ENCODE measurements at places on chromosomes 11 and 22.
A peak's percentile ranks its signal among the peaks of the same experiment; 100 is the strongest.

GRCh38 chr22:37167176-37167980, 17.7 kb upstream of the IL2RB start:
- no peak for DNase-seq

GRCh38 chr11:79087238-79087960, 353.4 kb downstream of the TENM4 start:
- DNase-seq: no peak

GRCh38 chr11:17771415-17771814, 36.8 kb downstream of the KCNC1 start:
- DNase-seq: no peak

DNA sequence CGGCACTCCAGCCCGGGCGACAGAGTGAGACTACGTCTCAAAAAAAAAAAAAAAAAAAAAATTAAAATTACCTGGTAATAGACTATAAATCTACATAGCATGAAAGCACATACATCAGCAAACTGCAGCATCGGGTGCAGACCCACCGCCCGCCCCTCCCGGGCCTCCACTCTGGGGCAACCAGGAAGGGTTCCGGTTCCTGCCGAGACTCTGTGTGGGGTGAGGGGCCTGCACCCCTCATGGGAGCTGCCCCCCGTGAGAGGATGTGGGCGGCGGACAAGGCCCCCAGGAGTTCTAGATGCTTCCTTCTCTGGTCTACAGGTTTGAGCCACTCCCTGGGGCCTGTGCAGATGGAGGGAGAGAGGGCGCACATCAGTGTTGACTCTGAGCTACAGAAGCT, 9.1 kb downstream of the DRD4 start:
- DNase-seq: no peak

- peak; percentile 35 for DNase-seq
These were observed 71.8 kb downstream of the ADAMTS15 start for GRCh38 chr11:130520271-130520671.

DNA sequence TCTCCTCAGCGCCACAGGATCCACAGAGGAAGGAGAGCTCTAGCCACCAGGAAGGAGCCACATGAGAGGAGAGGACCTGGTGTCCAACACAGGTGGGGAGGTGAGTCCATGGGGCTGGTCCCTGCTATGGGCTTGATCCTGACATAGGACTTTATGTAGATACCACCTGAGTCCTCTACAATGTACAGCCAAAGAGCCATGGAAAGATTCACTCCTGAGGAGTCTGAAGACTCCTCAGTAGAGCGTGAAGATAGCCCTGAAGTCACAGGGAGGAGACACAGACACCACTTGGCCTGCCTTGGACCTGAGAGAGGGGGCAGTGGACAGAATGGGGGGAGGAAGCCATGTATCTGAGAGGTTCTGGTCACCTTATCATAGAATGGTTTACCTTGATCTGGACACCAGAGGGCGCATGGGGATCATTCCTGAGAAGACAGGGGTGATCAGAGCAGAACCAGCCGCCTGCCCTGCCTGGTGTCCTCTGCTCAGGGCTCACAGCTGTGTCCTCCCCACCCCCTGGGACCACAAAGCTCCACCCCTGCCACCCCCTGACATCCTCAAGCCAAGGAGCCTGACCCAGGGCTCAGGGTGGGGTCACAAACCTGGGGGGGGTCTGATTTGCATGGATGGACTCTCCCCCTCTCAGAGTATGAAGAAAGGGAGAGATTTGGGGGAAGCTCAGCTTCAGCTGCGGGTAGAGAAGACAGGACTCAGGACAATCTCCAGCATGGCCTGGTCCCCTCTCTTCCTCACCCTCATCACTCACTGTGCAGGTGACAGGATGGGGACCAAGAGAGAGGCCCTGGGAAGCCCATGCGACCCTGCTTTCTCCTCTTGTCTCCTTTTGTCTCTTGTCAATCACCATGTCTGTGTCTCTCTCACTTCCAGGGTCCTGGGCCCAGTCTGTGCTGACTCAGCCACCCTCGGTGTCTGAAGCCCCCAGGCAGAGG, 77.0 kb downstream of the ZNF280B start:
- DNase-seq: peak; percentile 45

- DNase-seq: no peak
These were observed 695 bp downstream of the PEX26 start for GRCh38 chr22:18078329-18079041.

GRCh38 chr11:100865443-100866065, 178.5 kb downstream of the ARHGAP42 start:
- DNase-seq: no peak

- peak; percentile 65 for DNase-seq
These were observed 44.7 kb downstream of the ABTB2 start for GRCh38 chr11:34313099-34313517.

DNA sequence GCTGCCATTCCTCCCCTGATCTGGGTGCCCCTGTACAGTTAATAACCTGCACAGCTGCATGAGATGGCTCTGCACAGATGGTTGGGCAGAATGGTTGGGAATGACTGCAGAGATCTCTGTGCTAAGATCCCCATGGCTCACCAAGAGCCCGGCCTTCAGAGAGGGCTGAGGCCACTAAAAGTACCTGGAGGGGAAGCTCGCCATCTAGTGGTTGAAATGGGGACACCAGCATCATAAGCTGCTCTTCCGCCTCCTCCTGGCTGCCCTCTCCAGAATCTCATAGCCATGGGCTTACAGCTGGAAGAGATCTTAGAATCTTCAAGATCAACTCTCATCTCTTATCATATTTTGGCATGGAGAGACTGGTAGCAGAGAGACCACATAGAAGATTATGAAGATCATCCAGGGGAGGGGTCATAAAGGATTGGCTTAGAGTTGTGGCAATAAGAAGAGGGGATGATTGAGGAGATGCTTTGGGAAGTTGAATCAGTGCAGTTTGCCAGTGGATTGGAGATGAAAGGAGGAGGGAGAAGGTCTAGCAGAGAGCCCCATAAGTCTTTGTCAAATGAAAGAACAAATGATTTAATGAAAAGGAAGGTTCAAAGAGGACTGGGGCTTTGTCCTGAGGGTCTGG, 22.0 kb upstream of the TLCD5 start:
- peak; percentile 71 for DNase-seq

DNA sequence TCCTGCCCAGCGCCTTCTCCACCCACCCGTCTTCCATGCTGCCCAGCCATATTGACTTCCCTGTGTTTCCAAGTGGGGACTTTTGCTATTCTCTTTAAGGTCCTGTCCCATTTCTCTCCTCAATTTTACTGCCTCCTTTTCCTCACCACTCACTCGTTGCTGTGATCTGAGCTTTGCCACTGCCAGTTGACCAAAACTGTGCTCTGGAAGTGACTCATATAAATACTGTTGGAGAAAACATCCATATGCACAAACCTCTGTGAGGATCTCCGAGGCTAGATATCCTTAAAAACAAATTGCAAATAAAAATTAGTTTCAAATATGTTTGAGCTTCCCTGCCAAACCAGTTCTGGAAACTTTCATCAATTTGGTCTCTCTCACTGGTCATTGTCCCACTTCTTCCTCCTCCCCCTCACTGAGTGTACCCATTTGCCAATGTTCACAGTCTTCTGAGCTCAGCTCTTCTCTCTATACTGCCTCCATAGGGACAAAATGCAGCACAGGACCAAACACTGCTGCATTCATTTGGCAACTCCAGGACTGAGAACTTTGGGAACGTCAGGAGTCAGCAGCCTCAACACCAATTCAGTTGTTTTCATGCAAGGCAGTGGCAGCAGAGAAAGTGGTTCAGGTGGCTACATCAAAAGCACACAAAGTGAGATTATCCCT, 34.0 kb upstream of the MMP13 start:
- no peak for DNase-seq

- no peak for DNase-seq
These were observed 62.7 kb downstream of the LDLRAD3 start for GRCh38 chr11:36006556-36006955.

DNA sequence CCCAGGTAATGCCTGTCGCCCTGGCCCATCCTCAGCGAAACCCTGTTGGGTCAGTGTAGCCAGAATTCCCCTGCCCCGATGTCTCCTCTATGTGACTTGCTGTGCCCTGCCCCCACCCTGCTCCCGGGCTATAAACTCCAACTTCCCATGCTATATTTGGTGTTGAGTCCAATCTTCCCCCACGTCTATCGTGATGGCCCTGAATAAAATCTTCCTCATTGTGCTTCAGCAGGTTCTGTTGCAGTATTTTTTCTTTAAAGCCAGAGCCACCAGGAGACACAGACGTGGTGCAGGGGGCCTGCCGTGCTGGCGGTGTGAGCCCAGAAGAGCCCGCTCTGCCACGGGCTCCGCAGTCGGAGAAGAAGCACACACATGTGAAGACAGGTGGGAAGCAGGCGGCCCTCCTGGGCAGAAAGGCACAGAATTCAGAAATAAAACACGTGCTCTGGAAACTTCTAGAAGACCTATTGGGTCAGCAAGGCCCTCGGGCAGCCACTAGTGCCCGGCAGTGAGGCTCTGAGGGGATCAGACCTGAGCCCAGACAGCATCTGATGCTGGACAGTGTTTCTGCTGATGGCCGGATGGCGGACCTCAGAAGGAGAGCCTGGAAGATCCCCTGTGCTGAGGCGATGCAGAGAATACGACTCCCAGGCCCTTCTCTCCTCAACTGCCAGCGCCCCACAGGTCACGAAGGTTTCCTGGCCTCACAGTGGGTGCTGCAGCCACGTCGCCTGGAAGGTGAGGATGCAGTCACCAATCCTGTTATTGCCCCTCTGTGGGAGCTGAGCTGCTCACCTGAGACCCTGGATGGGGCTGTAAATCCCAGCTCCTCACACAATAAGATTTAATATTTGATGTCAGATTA, 501.9 kb downstream of the BRD1 start:
- no peak for DNase-seq

GRCh38 chr22:48242461-48242864, 1480.0 kb downstream of the TBC1D22A start:
- no peak for DNase-seq

DNA sequence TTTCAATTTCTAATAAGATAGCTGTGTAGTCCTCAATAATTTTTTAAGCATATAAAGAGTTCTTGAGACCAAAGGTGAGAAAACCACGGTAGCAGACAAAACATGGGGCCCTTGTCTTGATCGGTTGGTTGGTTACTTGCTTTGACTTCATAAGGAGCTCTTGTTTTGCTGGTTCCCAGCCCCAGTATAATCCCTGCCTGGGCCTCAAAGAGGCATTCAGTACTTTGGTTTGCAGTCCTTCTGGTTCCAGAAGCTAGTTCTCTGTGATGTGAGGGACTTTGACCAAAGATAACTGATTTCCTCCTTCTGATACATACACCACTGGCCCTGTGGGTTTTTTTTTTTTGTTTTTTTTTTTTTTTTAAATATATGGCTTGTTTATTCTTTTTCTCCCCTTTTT, 17.1 kb downstream of the MARK2 start:
- DNase-seq: no peak

- DNase-seq: no peak
These were observed 14.0 kb downstream of the MICALL1 start for GRCh38 chr22:37920126-37920525.

DNA sequence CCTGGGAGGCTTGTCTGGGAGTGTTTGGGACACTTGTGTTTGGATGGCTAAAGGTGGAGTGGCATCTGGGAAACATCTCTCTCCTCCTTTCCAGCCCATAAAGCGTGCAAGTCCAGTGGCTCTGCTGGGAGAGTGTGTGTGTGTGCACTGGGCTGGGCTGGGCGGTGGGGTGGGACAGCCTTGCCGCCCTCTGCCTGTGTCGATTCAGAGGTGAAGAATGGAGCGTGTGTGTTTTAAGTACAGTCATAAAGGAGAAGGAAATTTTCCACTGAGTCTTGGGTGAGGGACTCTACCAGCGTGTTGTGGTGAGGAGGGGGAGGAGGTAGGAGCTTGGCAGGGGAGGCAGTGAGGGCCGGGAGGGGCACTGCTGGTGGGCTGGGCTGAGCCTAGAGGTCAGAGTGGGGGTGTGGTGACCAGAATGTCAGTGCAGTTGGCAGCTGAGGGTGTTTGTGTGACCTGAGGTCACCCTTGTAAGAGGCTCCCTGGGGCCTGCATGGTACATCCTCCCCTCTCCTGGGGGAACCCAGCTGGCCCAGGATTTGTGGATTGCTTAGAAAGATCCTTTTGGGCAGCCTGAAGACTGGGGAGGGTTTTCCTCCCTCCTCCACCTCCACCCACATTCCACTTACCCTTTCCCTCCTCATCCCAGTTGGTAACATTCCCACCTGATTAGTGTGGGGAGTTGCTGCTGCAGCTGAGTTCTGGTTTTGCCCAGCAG, 1.7 kb downstream of the TIMP3 start:
- DNase-seq: no peak

DNA sequence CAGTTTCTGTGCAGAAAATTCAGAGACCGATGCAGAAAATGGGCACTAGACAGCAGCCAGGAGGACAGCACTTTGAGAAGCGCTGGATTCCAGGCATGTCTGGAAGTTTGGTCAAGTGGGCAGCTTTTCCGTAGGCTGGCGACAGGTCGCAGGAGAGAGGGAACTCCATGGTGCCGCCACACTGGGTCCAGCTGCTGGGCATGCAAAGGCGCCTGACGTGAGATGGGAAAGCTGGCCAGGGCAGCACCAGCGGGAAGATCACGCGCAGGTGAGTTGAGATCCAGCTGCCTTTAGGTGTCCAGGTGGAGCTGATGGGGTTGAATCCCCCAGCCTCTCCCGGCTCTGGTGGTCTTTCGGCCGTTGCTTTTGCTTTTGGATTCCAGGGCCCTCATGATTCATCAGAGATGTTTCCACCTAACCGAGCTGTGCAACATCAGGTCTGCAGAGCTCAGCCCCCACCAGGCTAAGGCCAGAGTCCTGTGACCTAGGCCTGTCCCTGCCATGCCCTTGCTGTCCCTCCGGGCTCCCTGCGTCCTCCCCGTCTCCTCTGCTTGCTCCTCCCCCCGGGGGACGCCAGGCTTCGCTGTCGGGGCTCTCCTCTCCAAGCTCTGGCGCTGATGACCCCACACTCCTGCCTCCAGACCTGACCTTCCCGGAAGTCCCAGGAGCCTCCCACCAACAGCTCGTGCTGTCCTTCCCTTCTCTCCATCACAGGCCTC, 1001.7 kb downstream of the BRD1 start:
- DNase-seq: no peak

DNA sequence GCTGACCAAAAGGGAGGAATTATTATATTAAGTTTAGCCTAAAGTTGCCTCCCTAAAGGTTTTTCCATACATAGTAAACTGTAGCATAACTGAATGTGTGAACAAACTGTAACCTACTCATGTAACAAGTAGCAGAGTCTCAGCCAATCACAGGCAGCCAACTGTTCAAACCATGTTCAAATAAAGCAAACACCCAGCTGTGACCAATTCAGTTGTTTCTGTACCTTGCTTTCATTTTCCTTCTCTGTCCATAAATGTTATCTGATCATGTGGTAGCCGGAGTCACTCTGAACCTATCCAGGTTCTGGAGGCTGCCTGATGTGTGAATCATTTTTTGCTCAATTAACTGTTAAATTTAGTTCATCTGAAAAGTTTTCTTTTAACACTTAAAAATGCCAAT, 373.5 kb downstream of the GUCY1A2 start:
- DNase-seq: no peak

- no peak for DNase-seq
These were observed 28.2 kb downstream of the PHLDB1 start for GRCh38 chr11:118635642-118636041.

Data from muscle of arm (tissue), 14 donors.